Upper lobe of left lung (tissue), 6 donors: ENCODE measurements at places on chromosomes 11 and 22. TPM values are rescaled to one million over a fixed set of nuclear protein-coding genes. Genes with fewer than 3 reads are reported as not detected.

The JAML gene
- 102 TPM for total RNA-seq

The CNIH2 gene
- total RNA-seq = 1.8 TPM

- no peaks in the 10 kb centered on the region for H3K36me3 ChIP-seq
- H3K4me1 ChIP-seq = peaks cover 20% of the 10 kb centered on the region
- no peak overlapping the region for H3K27ac ChIP-seq
- no peak overlapping the region for H3K4me3 ChIP-seq
These were observed 17.0 kb downstream of the PTPRJ start for GRCh38 chr11:47997063-47998053.

GRCh38 chr11:80327956-80328614 lies 887.3 kb upstream of the TENM4 start:
- no peak overlapping the region for H3K27ac ChIP-seq
- no peak for DNase-seq
- H3K27me3 ChIP-seq = no peaks in the 10 kb centered on the region
- no peaks in the 10 kb centered on the region for H3K4me1 ChIP-seq

DNA sequence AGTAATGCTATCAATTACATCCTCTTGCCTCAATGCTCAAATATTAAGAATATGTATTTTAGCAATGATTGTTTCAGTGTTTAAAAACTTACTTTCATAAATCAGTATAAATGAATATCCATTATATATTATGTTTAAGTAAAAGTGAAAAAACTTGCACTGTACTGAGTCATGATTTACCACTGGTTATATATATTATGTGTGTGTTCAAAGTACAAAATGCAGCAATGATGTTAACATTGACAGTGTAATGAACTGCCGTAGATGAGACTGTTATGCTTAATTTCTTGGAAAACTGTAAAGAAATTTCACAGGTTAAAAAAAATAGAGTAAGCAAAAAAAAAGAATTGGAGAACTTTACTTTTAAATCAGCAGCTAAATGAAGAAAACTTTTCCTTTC lies 8.7 kb downstream of the LIN7C start:
- DNase-seq = no peak
- H3K27ac ChIP-seq = no peak overlapping the region
- H3K27me3 ChIP-seq = no peaks in the 10 kb centered on the region

DNA sequence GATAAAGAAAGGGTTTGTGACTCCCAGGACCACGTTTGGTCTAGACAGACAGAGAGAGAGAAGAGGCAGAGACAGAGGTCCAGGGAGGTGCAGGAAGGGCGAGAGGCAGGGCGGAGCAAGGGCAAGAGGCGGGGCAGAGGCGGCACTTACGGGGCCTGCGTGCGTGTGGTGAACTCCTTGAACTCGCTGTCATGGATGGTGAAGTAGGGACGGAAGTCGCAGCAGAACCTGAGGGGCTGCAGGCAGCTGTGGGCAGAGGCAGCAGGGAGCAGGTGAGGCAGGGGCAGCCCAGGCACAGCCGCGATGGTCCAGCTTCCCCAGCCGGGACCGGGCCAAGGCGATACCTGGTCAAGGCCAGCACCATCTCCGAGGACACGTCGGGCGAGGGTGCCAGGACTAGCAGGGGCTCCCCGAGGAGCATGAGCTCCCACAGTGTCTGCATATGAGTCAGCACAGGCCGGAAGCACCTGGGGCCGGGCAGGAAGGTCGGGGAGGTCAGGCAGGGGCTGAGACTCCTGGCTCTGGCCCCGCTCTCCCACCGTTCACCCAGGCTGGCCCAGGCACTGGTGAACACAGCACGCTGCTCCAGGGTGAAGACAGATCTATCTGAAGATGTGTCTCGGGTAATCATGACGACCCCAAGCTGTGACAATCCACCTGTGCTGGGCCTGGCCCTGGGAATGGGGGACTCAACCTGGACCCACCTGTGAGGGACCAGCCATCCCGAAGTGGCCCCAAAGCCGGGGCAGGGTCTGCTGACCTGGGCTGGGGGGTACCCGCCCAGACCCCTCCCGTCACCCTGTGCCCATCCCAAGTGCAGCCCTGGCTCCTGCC lies 7.2 kb upstream of the PLXNB2 start:
- H3K27me3 ChIP-seq = no peaks in the 10 kb centered on the region
- peak; percentile 86 for DNase-seq
- no peaks in the 10 kb centered on the region for H3K36me3 ChIP-seq
- H3K4me1 ChIP-seq = peaks cover 22% of the 10 kb centered on the region

GRCh38 chr11:92867913-92868619 lies 101.4 kb upstream of the MTNR1B start:
- H3K4me1 ChIP-seq = no peaks in the 10 kb centered on the region
- H3K27me3 ChIP-seq = no peaks in the 10 kb centered on the region
- H3K27ac ChIP-seq = no peak overlapping the region
- no peak overlapping the region for H3K4me3 ChIP-seq
- DNase-seq = no peak

- H3K4me3 ChIP-seq = no peak overlapping the region
- peaks cover 78% of the 10 kb centered on the region for H3K4me1 ChIP-seq
- DNase-seq = peak; percentile 66
These were observed 5.7 kb downstream of the CTSD start for GRCh38 chr11:1757861-1758610.

GRCh38 chr11:119891055-119891768 lies 162.2 kb upstream of the NECTIN1 start:
- no peak overlapping the region for H3K27ac ChIP-seq
- H3K36me3 ChIP-seq = no peaks in the 10 kb centered on the region
- no peak overlapping the region for H3K4me3 ChIP-seq
- no peaks in the 10 kb centered on the region for H3K4me1 ChIP-seq
- no peak for DNase-seq

- peaks cover 5% of the 10 kb centered on the region for H3K4me1 ChIP-seq
- H3K27me3 ChIP-seq = no peaks in the 10 kb centered on the region
- no peak for DNase-seq
- no peak overlapping the region for H3K27ac ChIP-seq
- peaks cover 12% of the 10 kb centered on the region for H3K36me3 ChIP-seq
- H3K4me3 ChIP-seq = no peak overlapping the region
These were observed 11.3 kb downstream of the TRIM66 start for GRCh38 chr11:8671193-8671612.

- H3K27me3 ChIP-seq = no peaks in the 10 kb centered on the region
- H3K4me3 ChIP-seq = no peak overlapping the region
- DNase-seq = no peak
- H3K27ac ChIP-seq = no peak overlapping the region
- H3K36me3 ChIP-seq = no peaks in the 10 kb centered on the region
- no peaks in the 10 kb centered on the region for H3K4me1 ChIP-seq
These were observed 2123.7 kb upstream of the RAG2 start for GRCh38 chr11:38721586-38722315.

The SLC5A12 gene
- not detected for total RNA-seq

GRCh38 chr22:22976033-22976922 lies 88.7 kb downstream of the IGLL5 start:
- DNase-seq = no peak
- no peaks in the 10 kb centered on the region for H3K4me1 ChIP-seq
- H3K27me3 ChIP-seq = no peaks in the 10 kb centered on the region
- no peak overlapping the region for H3K4me3 ChIP-seq
- H3K36me3 ChIP-seq = no peaks in the 10 kb centered on the region
- no peak overlapping the region for H3K27ac ChIP-seq

DNA sequence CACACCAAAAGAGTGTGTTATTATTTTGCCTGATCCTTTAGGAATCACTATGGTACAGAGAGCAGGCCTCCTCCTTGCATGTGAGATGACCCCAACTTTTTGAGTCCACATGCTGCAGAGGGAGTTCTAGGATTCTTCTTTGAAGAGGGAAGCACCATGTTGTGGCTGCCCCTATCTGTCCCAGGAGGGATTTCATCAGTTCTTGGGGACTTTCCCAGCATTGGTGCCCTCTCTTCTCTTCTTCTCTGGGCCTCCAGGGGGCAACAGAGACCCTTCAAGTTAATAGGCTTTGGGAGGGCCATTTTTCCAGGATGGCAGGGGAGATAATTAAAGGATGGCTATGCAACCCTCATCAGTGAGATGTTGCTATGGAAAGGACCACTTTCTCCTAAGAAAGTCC lies 3.6 kb downstream of the MMP1 start:
- no peaks in the 10 kb centered on the region for H3K36me3 ChIP-seq
- no peaks in the 10 kb centered on the region for H3K27me3 ChIP-seq
- H3K4me3 ChIP-seq = no peak overlapping the region
- H3K27ac ChIP-seq = no peak overlapping the region

The OR52N4 gene
- not detected for total RNA-seq

DNA sequence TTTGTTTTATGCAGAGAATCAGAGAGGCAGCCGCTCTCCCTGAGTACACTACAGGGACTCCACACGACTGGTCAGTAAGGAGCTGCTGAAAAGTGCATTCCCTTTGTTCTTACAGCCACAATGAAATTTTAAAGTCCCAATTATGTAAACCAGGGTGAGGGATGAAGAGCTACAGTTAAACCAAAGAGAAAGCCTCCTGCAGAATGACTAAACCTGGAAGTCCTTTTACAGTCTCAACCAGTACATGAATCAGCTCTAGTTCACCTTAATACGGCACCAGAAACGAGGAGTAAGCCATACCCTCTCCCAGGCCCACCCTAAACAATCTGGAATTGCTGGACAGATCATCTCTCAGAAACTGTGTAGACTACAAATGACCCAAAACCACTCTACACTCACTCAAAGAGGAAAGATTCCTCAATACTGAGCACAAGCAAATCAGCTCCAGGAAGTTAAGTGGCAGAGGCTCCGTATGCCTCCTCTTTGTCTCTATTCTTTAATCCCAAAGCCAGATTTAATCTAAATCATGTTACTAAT lies 113.1 kb downstream of the RBFOX2 start:
- no peak for DNase-seq
- peaks cover 36% of the 10 kb centered on the region for H3K4me1 ChIP-seq
- peak overlapping the region; percentile 52 for H3K4me3 ChIP-seq
- no peaks in the 10 kb centered on the region for H3K36me3 ChIP-seq
- no peaks in the 10 kb centered on the region for H3K27me3 ChIP-seq
- H3K27ac ChIP-seq = peak overlapping the region; percentile 71

- no peaks in the 10 kb centered on the region for H3K36me3 ChIP-seq
- no peak for DNase-seq
- H3K27me3 ChIP-seq = no peaks in the 10 kb centered on the region
- no peak overlapping the region for H3K4me3 ChIP-seq
- peak overlapping the region; percentile 87 for H3K27ac ChIP-seq
These were observed 14.9 kb downstream of the DCPS start for GRCh38 chr11:126318574-126319373.

DNA sequence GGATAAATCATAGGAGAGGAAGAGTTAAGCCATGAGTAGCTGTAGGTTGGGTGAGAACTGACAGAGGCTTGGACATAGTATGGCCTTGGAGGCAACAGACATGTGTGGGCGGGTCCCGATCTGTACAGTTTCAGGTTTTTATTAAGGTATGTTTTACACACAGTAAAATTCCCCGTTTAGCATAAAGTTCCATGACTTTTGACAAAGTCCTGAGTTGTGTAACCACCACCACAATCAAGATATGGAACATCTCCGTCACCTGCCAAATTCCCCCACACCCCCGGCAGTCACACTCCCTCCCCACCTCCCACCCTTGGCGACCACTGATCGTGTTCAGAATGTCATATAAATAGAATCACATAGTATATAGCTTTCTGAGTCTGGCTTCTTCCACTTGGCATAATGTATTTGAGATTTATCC lies 68.1 kb downstream of the GRIK4 start:
- H3K4me3 ChIP-seq = no peak overlapping the region
- no peak overlapping the region for H3K27ac ChIP-seq
- no peak for DNase-seq
- no peaks in the 10 kb centered on the region for H3K36me3 ChIP-seq

- H3K36me3 ChIP-seq = no peaks in the 10 kb centered on the region
- no peak for DNase-seq
- H3K27ac ChIP-seq = no peak overlapping the region
- H3K4me3 ChIP-seq = no peak overlapping the region
- H3K27me3 ChIP-seq = no peaks in the 10 kb centered on the region
These were observed 123.5 kb upstream of the APOA1 start for GRCh38 chr11:116960930-116961329.

GRCh38 chr11:55969845-55970244 lies at the start of gene OR10AG1:
Gene OR10AG1, minus strand, starts transcription at chr11:55969945. Its CDS starts 38 bp downstream, at chr11:55969907.
- H3K4me1 ChIP-seq = no peaks in the 10 kb centered on the region
- H3K36me3 ChIP-seq = no peaks in the 10 kb centered on the region
- DNase-seq = no peak
- no peaks in the 10 kb centered on the region for H3K27me3 ChIP-seq
- H3K27ac ChIP-seq = no peak within 1 kb of the TSS

DNA sequence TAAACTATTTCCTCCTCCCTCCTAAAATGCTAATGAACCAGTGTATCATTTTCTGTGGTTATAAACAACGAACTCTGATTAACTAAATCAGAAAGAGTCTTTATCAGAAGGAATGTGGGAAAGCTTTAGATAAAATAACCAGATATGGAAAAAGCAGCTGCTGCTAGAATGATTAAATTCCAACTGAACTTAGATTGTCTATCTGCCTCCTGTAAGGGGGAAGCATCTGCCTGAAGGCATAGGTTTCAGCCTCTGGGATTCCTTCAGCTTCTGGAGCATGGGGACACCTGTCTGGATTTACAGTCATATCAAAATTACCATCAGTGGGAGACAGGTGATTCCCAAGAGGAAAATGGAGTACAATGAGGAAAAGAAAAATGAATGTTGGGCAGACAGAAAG lies 1095.5 kb upstream of the CCDC90B start:
- H3K27ac ChIP-seq = no peak overlapping the region
- H3K4me3 ChIP-seq = no peak overlapping the region
- no peaks in the 10 kb centered on the region for H3K36me3 ChIP-seq

DNA sequence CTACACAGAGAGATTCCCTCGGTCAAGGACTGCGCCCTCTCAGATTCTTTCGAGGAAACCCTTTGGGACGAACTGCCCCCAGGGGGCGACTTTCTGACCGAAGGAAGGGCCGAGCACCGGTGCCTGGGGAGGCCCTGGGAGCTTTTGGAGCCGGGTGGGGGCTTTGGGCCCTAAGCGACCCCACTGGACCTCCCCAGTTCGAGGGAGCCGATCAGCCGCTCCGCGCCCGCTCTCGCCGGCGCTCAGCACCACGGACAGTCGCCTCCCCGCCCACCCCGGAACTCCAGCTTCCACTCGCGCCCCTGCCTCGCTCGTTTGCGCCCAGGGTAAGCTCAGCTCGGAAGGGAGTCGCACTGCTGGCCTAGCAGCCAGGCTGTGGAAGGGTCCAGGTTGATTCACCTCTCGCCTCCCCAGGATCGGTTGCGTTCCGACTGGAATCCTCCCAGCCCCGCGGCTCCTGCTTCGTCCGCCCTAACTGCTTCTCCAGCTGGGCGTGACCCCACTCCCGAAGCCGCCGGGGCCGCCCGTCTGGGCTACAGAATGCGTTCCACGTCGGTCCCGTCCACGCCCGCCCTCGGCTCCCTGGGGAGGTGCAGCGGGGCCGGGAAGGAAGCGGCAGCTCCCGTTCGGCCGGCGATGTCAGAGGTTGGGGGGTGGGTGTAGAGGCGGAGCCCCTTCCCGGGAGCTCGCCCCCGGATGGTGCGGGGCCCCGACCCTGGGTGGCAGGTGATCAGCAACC lies 428 bp downstream of the SCN3B start:
- DNase-seq = peak; percentile 89
- H3K4me3 ChIP-seq = peak overlapping the region; percentile 48
- H3K27me3 ChIP-seq = peaks cover 19% of the 10 kb centered on the region

The SNX19 gene
- total RNA-seq = 77.0 TPM
